ENCODE measurements at places on chromosomes 6 and 20.

GRCh38 chr6:125913864-125914351 lies 42.7 kb upstream of the HINT3 start:
- no peak for DNase-seq

DNA sequence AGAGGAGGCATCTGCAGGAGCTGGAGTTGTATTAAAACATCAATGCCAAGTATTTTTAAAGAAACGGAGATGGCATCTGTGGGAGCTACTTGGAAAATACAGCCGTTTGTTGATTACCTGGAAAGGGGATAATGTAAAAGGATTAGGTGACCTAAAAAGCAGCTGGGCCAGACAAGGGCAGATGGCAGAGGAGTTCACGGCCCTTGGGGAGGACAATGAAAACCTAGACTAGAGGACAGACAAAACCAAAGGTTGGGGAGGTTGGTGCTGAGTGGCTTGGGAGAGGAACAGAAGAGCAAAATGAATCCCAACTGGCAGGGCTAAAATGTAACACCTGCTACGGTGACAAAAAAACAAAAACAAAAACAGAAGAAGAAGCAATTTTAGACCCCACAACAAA lies 260.5 kb upstream of the JARID2 start:
- DNase-seq: no peak

DNA sequence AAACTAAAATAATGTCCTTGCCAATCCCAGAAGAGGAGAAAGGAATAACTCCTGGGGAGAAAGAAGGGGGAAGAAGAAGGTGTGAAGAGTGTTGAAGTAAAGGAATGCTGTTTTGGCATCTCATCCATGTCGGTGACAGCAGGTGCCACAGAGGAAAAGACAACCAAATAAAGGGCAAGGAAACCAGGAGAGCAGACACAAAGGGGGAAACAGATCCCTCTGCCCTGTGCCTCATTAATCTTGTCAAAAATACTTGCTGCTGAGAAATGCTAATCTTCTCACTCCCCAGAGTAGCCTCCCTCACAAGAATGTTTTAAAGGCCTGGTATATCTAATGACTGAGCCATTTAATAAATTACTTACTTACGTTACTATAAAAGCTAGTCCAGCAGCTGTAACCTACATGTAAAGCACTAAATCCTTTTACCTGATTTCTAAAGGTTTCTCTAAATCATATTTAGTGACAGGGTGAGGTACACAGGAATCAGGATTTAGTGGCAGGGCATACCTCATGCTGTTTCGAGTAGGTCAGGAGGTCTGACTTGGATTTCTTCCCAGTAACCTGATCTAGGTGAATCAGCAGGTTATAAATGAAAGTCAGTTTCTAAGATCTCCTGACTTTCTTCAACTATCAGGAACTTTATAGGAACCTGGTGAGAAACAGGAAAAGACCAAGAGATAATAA lies 377.1 kb downstream of the CENPW start:
- DNase-seq: no peak

- DNase-seq: no peak
These were observed 155.5 kb upstream of the SIM1 start for GRCh38 chr6:100620085-100620840.

GRCh38 chr6:3876866-3877265 lies 27.7 kb downstream of the FAM50B start:
- no peak for DNase-seq

- DNase-seq: peak; percentile 49
These were observed 341.2 kb downstream of the CDKAL1 start for GRCh38 chr6:20875369-20875963.

DNA sequence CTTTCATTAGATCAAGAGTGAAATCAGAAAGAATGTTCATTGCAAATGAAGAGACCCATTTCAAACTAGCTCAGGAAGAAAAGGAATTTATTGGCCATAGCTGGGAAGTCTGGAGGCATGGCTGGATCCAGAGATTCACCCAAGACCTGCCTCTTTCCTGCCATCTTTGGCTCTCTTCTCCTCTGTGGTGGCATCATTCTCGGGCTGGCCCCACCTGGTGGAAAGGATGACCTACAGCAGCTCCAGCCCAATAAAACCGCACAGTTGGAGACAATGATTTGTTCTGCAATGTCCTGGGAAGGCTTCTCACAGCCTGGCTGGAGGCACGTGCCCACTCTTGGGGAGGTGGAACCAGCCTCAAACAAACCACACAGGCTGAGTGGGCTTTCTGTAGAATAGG lies 18.1 kb upstream of the FERMT1 start:
- no peak for DNase-seq

DNA sequence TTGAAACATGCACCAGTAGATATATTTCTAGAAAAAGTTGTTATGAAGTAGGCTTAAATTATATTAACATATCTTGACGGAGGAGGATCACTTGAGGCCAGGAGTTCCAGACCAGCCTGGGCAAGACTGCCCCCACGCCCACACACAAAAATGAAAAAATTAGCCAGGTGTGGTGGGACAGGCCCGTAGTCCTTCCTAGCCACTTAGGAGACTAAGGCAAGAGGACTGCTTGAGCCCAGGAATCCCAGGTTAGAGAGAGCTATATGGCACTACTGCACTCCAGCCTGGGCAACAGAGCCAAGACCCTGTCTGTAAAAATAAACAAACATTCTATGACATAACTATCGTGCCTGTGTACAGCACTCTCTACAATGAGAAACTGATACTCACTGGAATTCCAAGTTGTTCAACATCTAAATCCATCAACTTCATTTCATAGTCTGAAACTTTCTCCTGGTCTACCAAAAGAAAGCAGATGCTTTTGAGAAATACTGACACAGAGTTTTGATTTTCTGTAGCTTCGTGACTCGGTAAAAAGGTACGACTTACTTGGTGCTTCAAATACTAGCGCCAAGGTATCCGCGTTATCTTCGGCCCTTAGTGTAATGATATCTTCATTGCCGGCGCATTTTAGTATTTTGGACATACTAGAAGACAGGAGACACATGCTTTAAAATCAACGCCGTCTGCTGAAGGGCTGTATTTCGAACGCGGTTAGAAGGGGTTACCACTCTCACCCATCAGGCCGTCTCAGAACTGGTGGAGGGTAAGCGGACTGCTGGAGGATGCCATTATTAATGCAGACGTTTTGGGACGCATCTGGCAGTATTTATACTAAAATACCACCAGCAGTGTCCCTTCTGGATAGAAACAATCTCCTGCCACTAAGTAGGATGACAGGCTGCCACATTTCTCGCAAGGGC lies 1.3 kb downstream of the PCNA start:
- DNase-seq: no peak

GRCh38 chr6:102766963-102767362 lies 1373.5 kb downstream of the GRIK2 start:
- no peak for DNase-seq

DNA sequence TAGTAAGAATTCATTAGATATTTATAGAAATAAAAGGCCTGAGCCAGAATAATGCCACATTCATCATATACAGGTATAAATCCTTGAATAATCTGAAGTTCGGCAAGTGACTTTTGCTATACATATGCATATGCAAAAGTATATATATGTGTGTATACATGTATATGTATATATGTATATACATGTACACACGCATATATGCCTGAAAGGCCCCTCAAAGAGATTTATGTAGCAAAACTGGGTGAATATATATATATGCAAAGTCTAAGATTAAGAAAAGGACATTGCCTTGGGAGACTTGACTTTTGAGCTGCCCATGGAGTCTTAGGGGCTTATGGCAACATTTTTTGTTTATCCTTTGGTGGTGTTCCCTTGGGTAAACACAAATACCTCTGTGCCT lies 231.4 kb downstream of the BMP2 start:
- DNase-seq: no peak

DNA sequence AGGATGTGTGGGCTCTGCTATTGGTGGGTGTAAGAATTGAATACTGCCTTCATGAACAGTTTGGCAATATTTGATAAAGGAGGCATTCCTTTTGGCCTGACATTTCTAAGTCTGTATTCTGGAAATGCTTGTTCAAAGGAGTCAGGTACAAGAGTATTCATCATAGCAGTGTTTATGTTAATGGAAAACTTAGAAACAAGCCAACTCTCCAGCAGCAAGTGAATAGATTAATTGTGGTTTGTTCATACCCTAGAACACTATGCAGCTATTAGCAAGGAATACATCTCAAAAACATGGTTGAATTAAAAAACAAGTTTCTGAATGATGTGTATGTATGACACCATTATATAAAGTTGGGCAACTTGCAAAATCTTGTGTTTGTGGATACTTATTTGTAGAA lies 195.8 kb downstream of the ZFAND3 start:
- DNase-seq: no peak

DNA sequence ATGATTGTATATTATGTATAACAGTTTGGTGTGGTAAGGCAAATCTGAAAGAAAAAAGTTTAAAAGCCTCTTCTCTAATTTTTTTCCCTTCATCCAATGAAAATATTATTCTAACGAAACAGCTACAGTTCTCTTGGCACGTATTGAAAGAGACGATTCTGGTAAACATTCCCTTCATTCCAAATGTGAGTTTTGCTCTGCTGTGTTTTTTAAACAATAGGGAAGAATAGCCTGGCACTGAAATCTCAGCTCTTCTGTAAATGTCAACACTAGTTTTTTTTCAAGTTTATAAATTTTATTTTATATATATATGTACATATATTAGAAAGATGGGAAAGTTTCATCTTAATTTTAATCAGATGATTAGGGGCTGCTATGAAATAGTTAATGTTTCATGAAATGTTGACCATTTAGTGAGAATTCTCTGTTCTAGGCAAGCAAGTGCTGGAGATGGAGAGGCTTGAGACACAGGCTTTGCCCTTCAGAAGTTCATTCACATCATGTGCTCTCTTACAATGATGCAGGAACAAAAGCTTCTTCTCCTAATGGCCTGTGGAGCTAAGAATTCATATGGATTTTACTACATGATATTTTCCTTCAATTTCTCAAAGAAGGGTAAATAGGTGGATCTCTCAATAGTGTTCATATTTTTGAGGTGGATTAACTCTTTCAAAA lies 4.1 kb downstream of the PAQR8 start:
- DNase-seq: no peak

DNA sequence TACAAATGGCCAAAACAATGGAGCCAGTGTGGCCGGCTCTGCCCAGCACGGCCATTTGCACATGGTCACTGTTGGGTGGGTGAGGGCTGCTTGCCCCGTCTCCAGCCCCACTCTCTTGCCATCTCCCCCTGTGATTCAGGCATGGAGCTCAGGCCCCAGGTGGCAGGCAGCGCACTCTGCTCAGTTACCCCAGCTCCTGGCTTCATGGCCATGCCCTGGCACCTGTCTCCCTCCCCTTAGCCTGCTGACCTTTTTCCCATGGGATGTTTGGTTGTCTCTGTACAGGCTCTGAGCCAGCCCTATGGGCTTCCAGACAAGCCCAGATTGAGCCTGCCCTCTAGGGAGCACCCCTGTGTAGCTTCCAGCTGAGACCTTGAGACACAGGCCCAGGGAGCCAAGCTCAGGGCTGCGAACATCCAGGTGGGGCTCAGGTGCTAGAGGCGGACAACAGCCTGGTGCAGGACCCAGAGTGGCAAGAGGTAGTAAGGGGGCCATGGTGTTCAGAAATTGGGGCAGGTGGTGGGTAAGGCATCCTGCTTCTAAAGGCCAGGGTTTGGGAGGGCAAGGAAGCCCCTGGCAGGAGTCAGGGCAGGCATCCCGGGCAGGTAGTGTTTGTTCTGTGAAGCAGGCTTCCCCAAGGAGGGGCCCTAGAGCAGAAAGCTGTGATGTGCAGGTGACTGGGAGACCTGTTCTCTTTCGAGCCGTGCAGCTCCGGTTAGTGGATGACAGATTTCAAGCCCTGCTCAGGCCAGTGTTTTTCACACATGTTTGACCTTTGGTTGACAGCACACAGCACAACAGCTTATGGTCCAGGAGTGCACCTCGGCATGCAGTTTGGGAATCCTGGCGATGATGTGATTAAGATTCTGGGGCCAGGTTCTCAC lies 17.7 kb downstream of the SYNJ2 start:
- DNase-seq: peak; percentile 39

DNA sequence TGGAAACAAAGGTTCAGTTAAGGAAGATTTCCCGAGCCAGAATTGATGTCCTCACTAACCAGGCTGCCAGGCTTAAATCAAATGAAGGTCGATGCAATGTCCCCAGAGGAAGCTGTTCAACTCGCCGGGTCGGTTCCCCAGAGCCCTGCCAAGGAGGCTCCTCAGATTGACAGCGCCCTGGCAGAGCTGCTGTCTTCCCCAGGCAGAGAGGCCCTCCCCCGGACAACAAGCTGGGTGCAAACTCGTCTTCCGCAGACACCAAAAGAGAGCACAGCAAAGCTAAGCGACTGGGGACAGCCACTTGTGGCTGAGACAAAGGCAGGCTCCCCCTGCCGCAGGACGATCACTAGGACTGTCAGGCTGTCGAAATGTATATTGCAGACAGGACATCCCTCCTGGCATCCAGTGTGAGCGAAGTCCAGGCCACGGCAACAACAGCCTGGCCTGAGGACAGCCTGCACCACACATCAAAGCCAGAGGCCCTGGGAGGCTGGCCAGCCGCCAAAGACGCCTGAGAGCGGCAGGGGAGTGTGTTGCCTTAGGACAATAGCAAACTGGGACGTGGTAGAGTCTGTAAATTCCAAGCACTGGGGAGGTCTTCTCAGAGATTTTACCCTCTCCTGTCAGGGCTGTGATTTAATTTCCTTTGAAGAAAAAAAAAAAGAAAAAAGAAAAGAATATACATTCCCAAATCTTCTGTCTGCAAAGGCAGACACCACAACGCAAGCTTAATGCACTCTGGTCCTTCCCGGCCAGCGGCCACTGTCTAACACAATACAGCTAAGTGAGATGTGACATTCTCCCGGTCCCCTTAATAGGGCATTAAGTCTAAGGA lies 99.1 kb downstream of the HIVEP2 start:
- DNase-seq: peak; percentile 2

GRCh38 chr6:157632821-157633220 lies 190.2 kb upstream of the SNX9 start:
- DNase-seq: no peak

- DNase-seq: no peak
These were observed 11.2 kb upstream of the THBD start for GRCh38 chr20:23060629-23061028.

- DNase-seq: no peak
These were observed 980 bp downstream of the MBOAT1 start for GRCh38 chr6:20211037-20211940.

GRCh38 chr20:57498425-57499400 lies 26.2 kb downstream of the CTCFL start:
- peak; percentile 18 for DNase-seq

DNA sequence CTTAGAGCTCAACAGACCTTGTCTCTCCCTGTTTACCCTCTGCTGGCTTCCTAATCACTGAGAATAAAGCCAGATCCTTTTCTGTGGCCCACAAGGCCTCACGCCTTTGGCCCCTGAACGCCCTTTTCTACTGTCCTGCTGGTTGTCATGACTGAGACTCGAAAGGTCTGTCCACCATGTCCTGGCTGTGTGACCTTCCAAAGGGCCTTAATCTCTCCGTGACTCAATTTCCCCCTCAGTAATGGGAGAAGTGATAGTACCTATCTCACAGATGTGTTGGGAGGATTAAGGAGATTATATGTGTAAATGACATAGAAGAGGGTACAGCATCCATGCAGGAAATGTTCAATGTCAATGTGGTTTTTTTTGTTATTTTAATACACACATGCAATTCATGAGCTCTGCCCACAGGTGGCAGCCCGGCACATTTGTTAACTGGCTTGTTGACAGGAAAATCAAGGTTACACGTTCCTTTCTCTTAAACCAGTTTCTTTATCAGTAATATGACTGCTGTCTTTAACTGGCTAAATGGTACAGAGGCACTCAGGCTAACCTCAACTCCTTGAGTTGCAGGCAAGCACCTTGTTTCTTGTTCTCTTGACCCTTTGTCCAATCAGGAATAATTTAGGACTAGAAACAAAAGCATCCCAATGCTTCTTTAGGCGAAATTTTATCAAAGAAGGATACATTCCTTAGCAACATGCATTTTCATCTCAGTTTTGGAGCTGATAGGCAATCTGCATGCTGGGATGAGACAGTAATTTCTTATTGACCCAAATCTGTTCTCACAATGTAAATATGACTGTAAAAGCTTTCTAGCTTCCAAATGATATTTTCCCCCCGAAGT lies 16.6 kb downstream of the SLC22A1 start:
- peak; percentile 71 for DNase-seq
